ENCODE measurements at places on chromosomes 1 and 21.

DNA sequence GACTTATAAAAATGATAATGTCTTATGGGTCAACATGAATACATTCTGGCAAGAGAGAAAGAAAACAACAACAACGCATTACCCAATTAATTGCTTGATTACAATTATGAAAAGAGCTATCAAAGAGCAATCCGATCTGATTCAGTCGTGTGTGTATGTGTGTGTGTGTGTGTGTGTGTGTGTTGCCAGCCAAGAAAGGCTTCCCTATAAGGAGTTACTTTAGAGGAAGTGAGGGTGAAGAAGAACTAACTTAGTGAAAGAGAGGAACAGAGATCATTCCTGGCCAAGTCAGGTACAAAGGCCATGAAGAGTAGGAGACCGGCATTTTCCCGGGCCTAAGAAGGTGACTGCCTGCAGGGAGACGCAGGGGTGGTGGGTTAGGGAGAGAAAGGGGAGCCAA is 9.4 kb downstream of the TMEM35B start:
- DNase-seq, result no peak

GRCh38 chr1:161439280-161440232 is 65.7 kb upstream of the FCGR2A start:
- DNase-seq, result no peak

DNA sequence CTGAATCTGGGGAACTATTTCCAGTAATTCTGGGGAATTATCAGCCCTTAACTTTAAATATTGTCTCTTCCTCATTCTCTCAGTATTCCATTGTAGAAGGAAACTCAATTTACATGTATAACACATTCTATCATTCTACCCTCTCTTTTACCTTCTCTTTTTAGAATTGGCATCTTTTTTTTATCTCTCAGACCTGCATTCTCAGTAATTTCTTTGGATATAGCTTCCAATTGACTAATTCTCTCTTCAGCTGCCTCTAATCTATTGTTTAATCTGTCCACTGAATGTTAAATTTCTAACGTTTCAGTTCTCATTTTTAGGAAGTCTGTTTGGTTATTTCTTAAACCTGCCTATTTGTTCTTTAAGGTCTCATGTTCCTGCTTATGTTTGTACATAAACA is 33.0 kb downstream of the MAB21L3 start:
- no peak for DNase-seq

DNA sequence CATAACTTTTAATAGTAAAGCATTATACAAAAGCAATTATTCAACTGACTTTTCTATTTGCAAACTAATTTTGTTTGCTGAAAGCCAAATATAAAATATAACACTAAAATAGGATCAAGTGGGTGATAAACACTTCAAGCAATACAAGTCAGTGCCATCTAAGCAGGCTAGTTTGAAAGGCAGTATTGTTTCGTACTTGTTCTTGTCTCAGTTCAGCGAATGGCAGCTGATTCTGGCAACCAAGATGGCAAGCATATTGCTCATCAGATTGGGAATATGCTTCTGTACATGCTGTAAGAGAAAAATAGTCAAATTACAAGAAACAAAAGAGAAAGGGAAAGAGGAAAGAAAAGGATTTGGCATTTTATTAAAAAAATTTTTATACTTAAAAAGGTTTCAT is 7.5 kb downstream of the TMEM59 start:
- DNase-seq, result no peak

DNA sequence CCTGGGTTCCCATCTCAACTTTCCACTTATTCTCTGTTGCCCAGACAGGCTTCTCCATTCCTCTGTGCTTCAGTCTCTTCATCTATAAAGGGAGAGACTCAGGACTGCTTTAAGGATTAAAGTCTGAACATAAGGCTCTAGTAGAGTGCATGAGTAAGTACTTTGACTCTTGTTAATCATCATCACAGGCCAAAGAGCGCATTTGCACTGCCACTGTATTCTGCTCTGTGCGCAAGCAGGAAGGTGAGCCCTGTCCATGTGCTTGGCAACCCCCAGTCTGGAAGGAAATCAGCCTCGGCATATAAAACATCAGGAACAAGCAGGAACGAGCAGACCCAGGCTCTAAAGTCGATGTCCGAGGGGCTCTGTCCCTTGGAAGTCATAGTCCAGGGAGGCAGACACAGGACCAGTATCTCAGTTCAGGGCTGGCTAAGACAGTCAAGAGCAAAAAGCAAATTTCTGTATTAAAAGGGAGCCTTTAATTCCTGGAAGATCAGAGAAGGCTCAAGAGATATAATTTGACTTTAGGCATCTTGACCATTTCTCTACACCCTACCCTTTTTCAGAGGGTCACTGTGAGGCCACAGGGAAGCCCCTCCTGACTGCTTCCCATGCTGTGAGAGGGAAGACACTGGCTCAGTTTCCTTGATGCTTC is 131.2 kb downstream of the TRABD2B start:
- DNase-seq, result no peak

- no peak for DNase-seq
Measured at GRCh38 chr21:34017039-34017961, 56.1 kb upstream of the MRPS6 start.

DNA sequence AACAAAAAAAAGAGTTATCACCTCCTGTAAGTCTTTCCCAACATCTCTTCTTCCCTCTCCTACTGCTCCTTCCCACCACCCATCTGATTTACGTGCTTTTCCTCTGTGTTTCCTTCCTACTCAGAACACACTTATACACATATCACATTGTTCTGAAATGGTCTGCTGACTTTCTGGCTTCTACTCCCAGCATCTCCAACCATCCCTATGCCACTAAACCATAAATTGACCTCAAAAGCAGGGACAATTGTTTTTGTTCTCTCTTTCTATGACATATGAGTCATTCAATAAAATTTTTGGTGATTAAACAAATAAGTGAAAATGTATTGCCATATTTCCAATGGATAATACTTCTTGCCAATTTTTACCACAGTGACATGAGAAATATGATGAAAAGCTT is 8.2 kb downstream of the GOLPH3L start:
- no peak for DNase-seq

DNA sequence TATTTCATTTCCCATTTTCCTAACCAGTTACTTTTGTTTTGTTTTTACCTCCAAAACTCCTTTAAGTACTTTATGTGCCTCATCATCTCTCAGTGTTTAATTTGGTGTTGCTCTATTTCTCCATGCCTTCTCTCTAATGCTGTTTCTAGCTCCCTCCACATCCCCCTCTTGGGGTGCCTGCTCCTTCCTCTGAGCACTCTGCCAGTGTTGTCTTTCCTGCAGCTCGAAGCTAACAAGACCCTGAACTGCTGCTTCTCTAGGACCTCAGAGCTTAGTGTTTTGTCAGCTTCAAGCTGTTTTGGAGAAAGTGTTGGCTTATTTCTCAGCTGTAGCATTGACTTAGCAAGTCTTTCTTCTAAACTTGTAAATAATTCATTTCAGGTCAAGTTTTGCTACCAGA is 290.6 kb downstream of the DPYD start:
- DNase-seq, result no peak

- DNase-seq, result no peak
Measured at GRCh38 chr21:36816561-36817130, 117.7 kb downstream of the SIM2 start.

- no peak for DNase-seq
Measured at GRCh38 chr1:209708297-209708696, 3.7 kb downstream of the HSD11B1 start.

GRCh38 chr1:82923931-82924330 is 1075.0 kb downstream of the TTLL7 start:
- DNase-seq, result no peak

Measured in T follicular helper cell (primary cell).